ENCODE measurements at places on chromosomes 6 and 20. TPM values are rescaled to one million over a fixed set of nuclear protein-coding genes. Genes with fewer than 3 reads are reported as not detected.

Gene RPP40
- 17.1 TPM for total RNA-seq

Gene LKAAEAR1
- total RNA-seq, result 2.9 TPM

Gene ZNF217
- 4.1 TPM for total RNA-seq

Gene EPPIN
- total RNA-seq, result not detected

Gene BCAS1
- 2.4 TPM for total RNA-seq

Gene PRL
- total RNA-seq, result not detected

Gene WFDC2
- 3.3 TPM for total RNA-seq

Gene LY86
- 2.9 TPM for total RNA-seq

Gene ERVFRD-1
- total RNA-seq, result not detected

Gene EPB41L1
- total RNA-seq, result 58.7 TPM

Gene BAK1
- total RNA-seq, result 2.9 TPM

Gene SLC17A3
- not detected for total RNA-seq

Gene RNF39
- total RNA-seq, result not detected

Gene TBPL1
- 29.3 TPM for total RNA-seq

Gene CCN5
- not detected for total RNA-seq

Gene CNR1
- total RNA-seq, result 342 TPM

Gene MATN4
- under 0.01 TPM for total RNA-seq

Gene C6orf52
- total RNA-seq, result 0.82 TPM

Gene FILIP1
- total RNA-seq, result 2.9 TPM

Gene GMEB2
- total RNA-seq, result 6.1 TPM

Gene CDK19
- total RNA-seq, result 62.4 TPM

Gene CUTA
- total RNA-seq, result 84.8 TPM

Gene TRIM15
- total RNA-seq, result not detected

Gene OTOR
- total RNA-seq, result 0.82 TPM

Gene GNMT
- not detected for total RNA-seq

Gene SLC35A1
- total RNA-seq, result 24.9 TPM

Data from frontal cortex (tissue), 4 donors.